Type B pancreatic cell (in vitro differentiated cells): ENCODE measurements at places on chromosomes 3 and 15. TPM values are rescaled to one million over a fixed set of nuclear protein-coding genes. Genes with fewer than 3 reads are reported as not detected.

DNA sequence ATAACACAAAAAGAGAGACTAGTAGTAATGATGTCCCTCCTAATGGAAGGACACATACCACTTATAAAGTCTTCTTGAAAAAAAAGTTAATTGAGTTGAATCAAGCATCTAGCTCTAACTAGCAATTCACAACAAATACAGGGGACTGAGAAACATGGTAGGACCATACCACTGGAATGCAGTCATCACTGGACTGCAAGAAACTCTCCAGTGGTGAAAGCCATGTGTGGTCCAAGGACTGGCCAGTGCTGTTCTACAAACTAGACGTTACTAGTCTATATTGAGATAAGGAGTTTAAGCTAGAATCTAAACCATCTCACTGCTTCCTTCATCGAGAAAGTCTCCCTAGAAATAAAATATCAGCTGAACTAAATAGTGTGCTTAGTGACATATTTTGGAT lies 16.7 kb downstream of the FBN1 start:
- DNase-seq: no peak

GRCh38 chr3:181518222-181518621 lies 193.5 kb upstream of the SOX2 start:
- DNase-seq: no peak

- no peak for DNase-seq
Observed at GRCh38 chr3:88267-88666, 108.3 kb upstream of the CHL1 start.

DNA sequence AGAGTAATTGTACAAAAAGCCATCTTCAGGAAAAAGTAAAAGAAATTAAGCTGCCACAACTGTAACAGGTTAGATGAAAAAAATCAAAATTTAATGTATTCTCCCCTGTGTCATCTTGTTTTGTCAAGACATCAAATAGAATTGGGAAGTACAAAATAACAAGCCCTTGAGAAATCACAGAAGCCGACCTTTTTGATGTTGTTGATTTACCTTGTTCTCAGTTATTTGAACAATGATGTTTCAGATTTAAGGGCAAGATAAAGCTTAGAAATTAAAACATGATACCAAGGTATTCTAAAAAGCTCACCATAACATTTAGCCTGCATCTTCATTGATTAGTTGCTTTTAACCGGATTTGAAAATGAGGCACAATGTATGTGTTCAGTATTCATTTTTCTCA lies 523.0 kb downstream of the FOXP1 start:
- DNase-seq: no peak

GRCh38 chr3:147799601-147800000 lies 390.4 kb downstream of the ZIC1 start:
- no peak for DNase-seq

DNA sequence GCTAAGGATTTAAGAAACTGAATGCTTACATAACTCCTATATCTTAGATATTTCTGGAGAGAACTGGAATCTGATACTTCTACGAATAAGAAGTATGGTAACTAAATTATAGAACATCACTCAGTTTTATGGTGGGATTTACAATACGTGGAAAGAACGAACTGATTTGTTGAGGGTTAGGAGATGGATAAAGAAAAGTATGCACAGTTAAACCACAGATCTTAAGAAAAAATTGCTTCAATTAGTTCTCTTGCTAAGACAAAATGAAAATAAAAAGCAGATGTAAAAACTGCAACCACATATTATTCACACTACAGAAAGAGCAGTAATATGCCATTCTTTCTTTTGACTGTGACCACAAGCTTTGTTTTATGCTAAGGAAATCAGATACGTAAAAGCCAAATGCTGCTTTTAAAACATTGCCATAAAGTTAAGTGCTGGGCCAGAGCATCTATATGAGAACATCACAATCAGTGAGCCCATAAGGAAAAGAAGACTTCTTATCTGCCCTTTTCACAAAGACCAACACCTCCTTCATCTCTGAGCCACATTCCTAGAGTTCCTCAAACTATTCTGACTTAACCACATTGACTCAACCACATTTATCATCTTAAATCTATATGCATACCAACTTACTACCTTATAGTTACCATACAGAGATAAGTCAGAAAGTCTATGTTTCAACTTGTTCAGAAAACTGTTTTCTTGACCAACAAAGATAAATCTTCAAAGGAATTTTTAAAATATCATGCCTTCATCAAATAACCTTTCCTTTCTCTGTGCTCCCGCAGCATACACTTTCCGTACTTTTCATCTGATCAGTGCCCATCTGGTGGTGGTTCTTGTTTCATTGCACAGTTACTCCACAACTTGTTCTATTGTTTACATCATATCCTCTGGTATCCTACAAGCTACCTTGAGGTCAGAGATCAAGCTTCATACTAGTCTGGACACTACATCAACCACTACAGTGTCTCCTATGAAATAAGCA lies 61.7 kb downstream of the FSIP1 start:
- DNase-seq: no peak

- DNase-seq: no peak
Observed at GRCh38 chr3:58052373-58053273, 44.4 kb downstream of the FLNB start.

DNA sequence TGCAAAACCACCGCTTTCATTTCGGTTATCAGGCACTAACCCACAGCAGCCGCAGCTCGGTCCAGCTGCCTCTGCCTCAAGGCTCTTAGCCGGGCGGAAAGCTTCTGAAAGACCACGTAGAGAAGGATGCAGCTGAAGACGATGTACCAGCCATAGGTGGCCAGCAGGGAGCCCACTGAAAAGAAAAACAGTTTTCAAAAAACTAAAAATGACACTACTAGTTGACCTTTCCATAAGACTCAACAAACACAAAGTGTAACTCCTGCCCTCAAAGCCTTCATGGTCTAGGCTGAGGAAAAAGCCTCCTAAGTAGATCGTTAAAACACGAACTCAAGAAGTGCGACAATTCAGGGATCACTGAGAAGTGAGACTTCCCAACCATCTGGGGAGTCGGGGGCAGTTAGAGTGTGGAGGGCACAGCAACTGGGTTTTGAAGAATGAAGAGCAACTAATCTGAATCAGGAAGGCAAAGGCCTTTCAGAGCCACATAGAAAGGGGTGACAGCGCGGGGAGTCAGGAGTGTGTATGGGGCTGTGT lies 716 bp downstream of the SELENOS start:
- DNase-seq: no peak

DNA sequence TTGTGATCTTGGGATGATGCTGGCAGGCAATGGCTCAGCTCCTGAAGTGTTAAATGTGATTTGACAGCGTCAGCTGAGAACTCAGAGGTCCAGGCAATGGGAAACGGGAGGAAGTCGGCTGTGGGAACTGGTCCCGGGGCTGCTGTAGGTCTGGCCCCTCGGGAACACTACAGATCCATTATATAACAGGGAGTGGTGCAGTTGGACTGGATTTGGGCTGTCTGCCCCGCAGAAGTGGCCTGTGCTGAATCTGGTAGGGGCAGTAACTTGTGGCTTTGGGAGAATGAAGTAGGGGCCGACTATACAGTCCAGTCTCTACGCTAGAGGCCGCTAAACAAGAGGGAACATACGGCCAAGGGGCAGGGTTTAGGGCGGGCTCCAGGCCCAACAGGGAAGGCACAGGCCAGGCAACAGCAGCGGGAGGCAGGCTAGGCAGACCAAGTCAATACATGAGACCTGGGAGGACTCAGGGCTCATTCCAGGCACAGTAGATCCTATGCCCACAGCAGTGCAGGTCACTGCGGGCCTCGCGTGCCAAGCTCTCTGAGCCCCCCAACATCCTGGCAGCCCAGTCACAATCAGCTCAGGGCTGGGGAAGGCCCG lies 20.3 kb upstream of the IL16 start:
- DNase-seq: no peak

DNA sequence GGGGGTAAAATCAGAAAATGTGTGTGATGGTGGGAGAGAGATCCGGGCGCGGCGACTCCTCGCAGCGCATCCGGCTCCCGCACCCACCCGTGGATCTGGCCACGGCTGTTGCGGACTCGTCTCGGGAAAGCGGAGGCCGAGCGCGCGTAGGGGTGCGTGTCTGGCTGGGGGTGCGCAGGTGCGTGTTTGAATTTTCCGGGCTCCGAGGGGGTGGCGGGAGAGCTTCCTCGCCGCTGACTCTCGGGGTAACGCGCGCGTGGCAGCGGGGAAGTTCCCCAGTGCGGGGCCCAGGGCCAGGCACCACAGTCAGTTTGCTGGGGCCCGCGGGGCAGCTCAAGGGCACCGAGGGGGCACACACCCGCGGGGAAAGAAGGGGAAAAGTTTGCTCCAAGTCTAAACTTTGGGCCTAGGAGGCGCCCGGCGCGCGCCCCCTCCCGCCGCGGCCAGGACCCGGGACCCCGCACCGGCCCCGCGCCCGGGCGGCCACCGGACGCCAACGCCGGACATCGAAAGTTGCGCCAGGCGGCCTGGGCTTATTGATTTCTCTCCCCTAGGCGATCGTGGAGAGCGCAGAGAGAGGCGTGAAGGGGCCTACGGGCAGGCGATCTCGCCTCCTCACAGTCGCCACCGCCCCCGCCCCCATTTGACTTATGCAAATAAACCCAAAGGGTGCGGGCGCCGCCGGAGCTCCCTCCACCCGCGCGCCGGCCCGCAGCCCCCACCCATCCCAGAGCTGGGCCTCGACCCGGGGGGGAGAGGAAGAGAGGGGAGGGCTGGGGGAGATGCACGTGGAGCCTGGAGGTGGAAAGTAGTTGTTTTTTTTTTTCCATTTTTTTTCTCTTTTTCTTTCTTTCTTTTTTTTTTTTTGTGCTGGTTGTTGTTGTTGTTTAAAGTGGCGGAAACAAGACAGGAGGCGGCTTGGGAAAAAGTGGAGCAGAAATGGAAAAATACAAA lies 639 bp downstream of the FOXP1 start:
- peak; percentile 80 for DNase-seq

DNA sequence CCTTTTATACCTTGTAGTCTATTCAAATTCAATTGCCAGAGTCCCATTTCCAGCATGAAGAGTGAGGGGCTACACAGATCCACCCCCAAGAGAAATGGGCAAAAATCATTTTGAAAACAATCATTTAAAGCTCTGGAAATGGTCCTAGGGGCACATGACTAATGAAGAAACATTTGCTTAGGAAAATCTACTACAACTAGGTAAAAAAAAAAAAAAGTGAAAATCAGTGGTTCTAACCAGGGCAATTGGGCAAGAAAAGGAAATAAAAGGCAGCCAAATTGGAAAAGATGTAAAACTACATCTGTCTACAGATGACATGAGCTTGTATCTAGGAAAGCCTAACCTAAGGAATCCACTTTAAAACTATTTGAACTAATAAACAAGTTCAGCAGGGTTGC lies 9.4 kb downstream of the IMPG2 start:
- no peak for DNase-seq

GRCh38 chr3:46865546-46865945 lies 2.3 kb upstream of the MYL3 start:
- DNase-seq: no peak

DNA sequence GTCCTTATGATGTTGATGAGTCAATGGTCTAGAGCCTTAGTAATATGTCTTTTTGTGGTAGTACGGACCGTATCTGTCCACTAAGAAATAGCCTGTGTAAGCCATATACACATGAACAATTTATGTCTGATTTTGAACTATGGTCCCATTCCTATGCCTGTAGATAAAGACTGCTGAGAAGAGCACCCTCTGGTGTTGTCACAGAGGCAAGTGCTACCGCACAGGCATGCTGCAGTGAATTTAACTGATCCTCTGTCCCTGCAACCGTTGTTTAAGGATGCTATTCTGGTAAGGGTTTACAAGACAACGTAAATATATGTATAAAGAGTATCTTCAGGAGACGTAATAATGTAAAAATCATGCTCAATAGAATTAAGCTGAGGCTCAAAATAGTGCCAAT lies 170.7 kb downstream of the UBE3A start:
- no peak for DNase-seq

DNA sequence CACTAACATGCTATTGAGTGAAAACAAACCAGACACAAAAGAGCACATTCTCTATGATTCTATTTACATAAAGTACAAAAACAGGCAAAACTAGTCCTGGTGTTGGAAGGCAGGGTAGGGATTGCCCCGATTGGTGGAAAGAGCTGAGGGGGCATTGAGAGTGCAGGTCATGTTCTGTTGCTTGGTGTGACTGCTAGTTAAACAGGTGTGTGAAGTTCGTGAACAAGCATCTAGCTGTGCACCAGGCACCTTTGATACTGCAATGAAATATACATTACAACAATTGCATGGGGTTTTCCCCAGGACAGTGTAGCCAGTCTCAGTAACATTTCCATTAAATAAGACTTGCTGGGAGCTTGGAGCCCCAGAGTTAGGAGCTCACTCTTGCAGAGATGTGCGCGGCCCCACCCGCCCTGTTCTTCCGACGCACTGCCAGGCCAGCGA lies 26.3 kb upstream of the THRB start:
- DNase-seq: no peak

GRCh38 chr15:62958528-62959363 lies 83.8 kb upstream of the TPM1 start:
- DNase-seq: no peak

DNA sequence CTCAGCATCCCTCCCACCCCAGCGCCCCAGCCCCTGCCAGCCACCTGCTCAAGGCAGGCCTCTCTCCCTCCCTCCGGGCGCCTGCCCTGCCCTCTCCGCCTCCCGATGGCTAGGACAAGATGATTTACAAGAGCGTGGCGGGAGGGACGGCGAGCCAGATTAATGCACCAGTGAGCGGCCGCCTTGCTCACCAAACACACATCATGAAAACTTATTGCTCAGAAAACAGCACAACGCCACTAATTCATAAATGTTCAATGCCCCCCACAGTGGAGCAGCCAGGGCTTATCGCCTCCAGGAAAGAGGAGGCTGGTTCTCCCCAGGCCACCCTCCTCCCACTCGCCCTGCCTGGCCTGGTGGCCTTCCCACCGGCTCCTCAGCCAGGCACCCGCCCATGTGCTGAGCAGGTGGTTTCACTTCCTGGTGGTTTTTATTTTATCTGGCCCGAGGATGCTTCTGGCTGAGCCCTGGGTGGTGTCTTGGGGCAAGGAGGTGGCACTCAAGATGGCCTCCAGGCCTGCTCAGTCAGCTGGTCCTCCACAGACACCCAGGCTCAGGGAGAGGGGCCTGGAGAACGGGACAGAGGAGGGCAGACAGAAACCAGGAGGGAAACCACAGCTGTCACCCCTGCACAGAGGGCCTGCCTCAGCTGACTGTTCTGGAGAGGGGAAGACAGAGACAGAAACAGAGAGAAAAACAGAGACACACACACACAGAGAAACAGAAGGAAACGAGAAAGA lies 284.9 kb downstream of the UACA start:
- no peak for DNase-seq

DNA sequence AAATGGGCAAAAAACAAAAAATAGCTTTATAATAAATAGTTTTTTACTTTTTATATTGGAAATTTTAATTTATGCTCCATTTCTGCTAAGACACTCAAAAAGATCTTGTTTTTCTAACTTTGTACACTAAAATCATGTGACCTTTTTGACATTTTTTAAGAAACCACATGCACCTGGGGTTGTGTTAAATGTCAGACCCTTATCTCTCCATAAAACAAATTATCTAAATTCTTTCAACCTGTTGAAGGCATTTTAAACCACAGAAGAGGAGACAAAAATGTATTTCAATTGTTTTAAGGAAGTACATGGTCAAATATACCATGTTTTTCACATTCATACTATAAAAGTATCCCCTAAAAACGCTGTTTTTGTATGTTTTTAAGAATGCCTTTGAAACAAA lies 29.2 kb downstream of the IFT80 start:
- DNase-seq: no peak

ACTC1 gene
- total RNA-seq: 0.52 and 19.7 TPM in 2 replicates

MEIS2 gene
- 152 and 211 TPM in 2 replicates for total RNA-seq

GOLGA6C gene
- total RNA-seq: not detected in 2 replicates

CLN6 gene
- total RNA-seq: 29.5 and 43.0 TPM in 2 replicates

TCTA gene
- total RNA-seq: 25.0 and 31.4 TPM in 2 replicates

CORO2B gene
- total RNA-seq: 1.6 and 3.9 TPM in 2 replicates

AGBL1 gene
- total RNA-seq: 0.07 TPM in 1 of 2 replicates, not detected in the other

SAMD7 gene
- not detected in 2 replicates for total RNA-seq

SEMA6D gene
- 11.3 and 22.2 TPM in 2 replicates for total RNA-seq

UACA gene
- total RNA-seq: 31.0 and 36.4 TPM in 2 replicates
